Stimulated activated CD4-positive, alpha-beta T cell treated with anti-CD3 and anti-CD28 coated beads, Interleukin-12 subunit alpha, Interleukin-12 subunit beta, amount 100 ng/mL, for 48 hours (primary cell): ENCODE measurements at places on chromosomes 2 and 18.

DNA sequence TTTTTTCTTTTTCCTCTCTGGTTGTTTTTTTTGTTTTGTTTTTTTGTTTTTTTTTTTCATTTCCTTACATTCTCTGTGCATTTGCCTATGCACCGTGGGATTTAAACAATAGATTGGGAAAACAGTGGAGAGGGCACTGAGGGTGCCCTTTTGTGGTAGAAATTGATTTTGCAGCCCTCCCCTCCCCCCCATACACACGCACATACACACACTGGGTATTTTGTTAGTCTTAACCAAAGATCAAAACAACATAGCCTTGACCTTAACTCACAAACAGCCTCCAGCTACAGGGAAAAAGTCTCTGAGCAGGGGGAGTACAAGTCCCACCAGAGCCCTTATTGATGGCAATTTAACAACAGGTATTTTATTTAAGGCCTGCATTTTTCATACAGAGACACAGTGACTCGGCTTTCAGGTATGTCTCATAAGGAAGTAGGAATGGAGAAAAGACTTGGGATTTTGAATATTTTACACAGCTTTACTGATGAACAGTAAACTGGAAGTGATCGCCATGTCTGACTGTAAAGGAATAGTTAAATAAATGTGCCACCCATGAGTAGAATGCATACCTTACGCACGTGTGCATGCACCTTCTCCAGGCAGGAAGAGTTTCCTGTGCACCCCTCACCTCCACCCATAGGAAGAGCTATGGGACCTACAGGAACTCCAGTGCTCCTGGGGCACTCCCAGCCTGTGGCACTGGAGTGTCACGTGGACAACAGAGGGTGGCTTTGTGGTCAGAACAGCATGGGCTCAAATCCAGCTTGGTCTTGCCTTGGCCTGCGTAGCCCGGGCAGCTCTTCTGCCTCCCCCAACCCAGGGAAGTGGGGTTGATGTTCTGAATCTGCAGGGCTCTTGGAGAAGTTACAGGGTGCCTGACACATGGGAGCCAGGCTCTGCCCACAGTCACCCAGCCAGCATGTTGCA, 266.4 kb downstream of the ANAPC1 start:
- no peak for DNase-seq

DNA sequence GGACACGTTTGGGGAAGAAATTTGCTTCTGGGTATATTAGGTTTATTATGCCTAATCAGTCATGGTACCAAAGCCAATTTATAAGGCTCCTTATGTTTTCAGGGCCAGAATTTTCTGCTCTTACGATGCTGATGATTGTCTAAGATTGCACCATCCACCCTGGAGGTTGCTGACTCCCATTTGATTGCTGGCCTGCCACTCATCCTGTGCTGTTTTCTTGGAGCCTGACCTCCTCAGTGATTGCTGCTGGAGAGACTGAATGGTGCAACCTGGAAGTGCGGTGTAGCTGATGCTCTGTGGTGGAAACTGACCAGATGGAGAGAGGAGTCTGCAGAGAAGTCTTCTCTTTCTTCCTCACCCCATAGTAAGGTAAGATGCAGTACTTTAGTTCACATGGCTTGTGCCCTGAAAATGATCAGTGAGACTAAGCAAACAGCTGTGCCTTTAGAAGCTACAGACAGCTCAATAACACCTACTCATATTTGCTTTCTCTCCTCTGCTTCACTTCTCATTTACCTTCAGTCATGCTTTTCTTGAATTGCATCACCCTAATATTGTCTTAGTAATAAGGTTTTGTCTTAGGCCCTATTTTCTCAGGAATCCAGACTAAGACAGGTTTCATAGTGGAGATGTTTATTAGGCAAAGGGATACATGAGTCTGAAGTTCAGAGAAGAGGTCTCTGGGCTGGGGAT, 17.4 kb downstream of the ZNF24 start:
- DNase-seq: no peak

- DNase-seq: no peak
These were observed 79.0 kb downstream of the ALPK2 start for GRCh38 chr18:58549814-58550339.

GRCh38 chr2:42830922-42831574, 38.7 kb upstream of the HAAO start:
- no peak for DNase-seq

- DNase-seq: no peak
These were observed 388.8 kb downstream of the CBLN2 start for GRCh38 chr18:72155327-72155726.
